ENCODE measurements at places on chromosomes 13 and 19. TPM values are rescaled to one million over a fixed set of nuclear protein-coding genes. Genes with fewer than 3 reads are reported as not detected.

CYP4F3 gene
- 1.7 TPM for total RNA-seq

DNA sequence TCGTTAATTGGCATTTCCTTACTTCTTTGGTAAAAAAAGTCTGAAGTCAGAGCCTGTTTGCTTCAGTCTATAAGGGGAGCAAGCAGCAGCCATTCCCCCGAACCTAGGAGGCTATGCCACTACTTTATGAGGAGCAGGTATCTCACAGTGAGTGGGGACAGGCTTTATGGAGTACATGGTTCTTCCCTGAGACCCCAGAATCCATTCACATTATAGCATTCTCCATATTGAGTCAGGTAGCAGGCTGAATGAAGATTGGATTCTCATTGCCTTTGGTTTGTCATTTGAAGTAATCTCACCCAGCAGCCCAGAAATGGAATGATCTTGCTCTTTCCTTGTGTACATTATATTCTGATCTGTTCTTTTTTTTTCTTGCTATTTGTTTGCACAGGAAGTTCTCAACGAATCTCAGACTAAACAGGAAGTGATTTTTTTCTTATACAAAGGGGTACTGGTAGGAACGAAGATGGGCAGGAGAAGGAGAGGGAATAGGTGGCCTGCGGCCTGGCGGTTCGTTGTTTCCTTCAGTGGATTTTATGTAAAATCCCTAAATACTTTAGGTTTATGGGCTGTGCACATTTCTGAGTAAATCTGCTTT is 74.4 kb downstream of the ARHGAP35 start:
- DNase-seq = no peak
- peaks cover 2% of the 10 kb centered on the region for H3K36me3 ChIP-seq
- peaks cover 30% of the 10 kb centered on the region for H3K4me1 ChIP-seq
- H3K27me3 ChIP-seq = no peaks in the 10 kb centered on the region
- peak overlapping the region; percentile 63 for H3K4me3 ChIP-seq

UNC13A gene
- 0.31 TPM for total RNA-seq

- peaks cover 4% of the 10 kb centered on the region for H3K36me3 ChIP-seq
- no peak for DNase-seq
- H3K4me3 ChIP-seq = peak overlapping the region; percentile 94
- H3K27ac ChIP-seq = peak overlapping the region; percentile 51
These were observed 1.5 kb downstream of the SBNO2 start for GRCh38 chr19:1172353-1173158.

GRCh38 chr13:114112826-114113322 is 19.5 kb downstream of the RASA3 start:
- H3K27ac ChIP-seq = peak overlapping the region; percentile 54
- H3K27me3 ChIP-seq = no peaks in the 10 kb centered on the region
- H3K4me1 ChIP-seq = peaks cover 57% of the 10 kb centered on the region
- no peaks in the 10 kb centered on the region for H3K36me3 ChIP-seq
- DNase-seq = no peak

DNA sequence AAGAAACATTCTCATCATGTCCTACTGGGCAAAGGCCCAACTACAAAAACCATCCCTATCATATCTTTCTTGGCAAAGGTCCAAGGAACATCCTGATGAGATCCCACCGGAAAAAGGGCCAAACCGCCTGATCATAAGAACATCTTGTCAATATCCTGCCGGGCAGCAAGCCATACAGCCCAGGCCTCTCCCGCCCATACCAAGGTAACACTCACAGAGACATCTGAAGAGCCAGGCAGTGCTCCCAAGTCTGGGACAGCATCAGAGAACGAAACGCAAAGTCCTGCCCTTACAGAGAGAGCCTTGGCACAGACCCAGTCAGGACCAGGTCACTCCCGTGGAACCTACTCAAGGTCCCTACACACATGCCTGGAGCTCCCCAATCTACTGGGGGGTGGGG is 18.5 kb upstream of the ZNF331 start:
- H3K4me1 ChIP-seq = peaks cover 35% of the 10 kb centered on the region
- DNase-seq = no peak
- no peaks in the 10 kb centered on the region for H3K27me3 ChIP-seq
- H3K36me3 ChIP-seq = peaks cover 16% of the 10 kb centered on the region

GRCh38 chr13:32300920-32301319 is 14.2 kb downstream of the ZAR1L start:
- no peak overlapping the region for H3K4me3 ChIP-seq
- no peak overlapping the region for H3K27ac ChIP-seq
- peak; percentile 32 for DNase-seq
- no peaks in the 10 kb centered on the region for H3K36me3 ChIP-seq
- H3K27me3 ChIP-seq = no peaks in the 10 kb centered on the region

LMTK3 gene
- 6.6 TPM for total RNA-seq

GRCh38 chr19:21460686-21461085 is 44.7 kb upstream of the ZNF429 start:
- no peak overlapping the region for H3K27ac ChIP-seq
- DNase-seq = no peak
- peaks cover 14% of the 10 kb centered on the region for H3K36me3 ChIP-seq

- peak overlapping the region; percentile 100 for H3K4me3 ChIP-seq
- DNase-seq = no peak
- H3K27me3 ChIP-seq = no peaks in the 10 kb centered on the region
These were observed 416 bp downstream of the BCKDHA start for GRCh38 chr19:41398050-41398418.

- H3K27me3 ChIP-seq = peaks cover 41% of the 10 kb centered on the region
- peaks cover 7% of the 10 kb centered on the region for H3K36me3 ChIP-seq
- H3K27ac ChIP-seq = no peak overlapping the region
- H3K4me1 ChIP-seq = peaks cover 87% of the 10 kb centered on the region
These were observed 3.8 kb downstream of the PDE4A start for GRCh38 chr19:10424011-10424637.

DNA sequence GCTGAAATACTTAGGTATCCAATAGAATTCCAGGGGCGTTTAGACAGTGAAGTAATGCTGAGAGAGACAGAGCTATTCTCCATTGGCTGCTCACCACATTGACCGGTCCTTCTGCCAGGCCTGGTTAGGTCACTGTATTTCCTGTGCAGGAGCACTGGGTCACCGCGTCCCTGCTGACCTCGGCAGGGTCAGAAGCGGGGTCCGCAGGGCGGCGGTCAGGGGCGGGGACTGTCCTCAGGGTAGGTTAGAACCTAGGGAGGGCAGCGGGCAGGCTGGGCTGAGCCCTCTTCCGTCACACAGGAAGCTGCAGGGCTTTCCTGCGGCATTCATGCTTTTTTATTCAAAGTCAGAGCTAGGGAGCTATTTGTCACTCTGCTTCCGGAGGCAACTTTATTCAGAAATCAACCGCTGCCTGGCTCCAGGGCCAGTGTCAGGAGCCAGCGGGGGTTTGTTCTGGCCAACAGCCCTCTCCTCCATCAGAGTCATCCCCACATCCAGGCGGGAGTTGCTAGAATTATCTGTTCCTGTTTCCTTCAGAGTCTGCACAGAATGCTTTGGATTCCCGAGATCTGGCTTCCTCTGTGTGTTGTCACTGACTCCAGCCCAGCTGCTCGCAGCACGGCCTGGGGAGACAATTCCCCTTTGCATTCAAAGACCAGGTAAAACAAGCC is 81.2 kb upstream of the WASF3 start:
- H3K36me3 ChIP-seq = no peaks in the 10 kb centered on the region
- H3K4me1 ChIP-seq = peaks cover 7% of the 10 kb centered on the region
- no peak overlapping the region for H3K27ac ChIP-seq
- peak; percentile 7 for DNase-seq
- H3K27me3 ChIP-seq = no peaks in the 10 kb centered on the region

DNA sequence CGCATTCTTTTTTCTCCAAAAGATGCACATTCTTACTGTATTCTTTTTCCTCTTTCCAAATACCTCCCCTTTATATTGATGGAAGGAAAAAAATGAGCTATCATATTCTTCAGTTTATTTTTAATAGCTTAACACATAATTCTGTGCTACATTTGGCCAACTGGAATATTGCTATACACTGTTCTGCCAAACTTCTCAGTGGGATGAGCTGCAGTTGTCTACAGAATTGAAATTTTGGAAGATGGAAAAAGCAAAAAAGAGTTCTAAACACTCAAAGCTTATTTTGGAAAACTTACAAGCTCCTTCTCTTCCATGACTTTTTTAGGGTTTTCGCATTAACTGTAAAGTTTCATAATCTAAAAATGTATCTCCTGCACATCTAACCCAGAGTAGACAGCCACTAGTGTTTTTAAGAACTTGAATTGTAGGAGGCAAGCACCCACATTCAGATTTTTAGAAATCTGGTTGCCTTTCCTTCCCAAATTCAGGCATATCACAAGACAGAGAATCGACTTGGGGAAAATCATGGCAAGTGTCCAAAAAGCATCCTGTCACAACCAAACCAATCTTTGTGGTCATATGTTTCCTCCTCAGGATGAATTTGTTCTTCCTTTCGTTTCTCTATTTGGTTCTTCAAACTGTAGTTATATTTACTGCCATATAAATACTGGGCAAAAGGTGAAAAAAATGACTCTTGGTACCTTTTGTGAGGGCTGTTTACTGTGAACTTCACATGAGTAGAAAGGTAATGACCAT is 111.4 kb upstream of the FRY start:
- DNase-seq = no peak
- no peaks in the 10 kb centered on the region for H3K27me3 ChIP-seq
- no peaks in the 10 kb centered on the region for H3K36me3 ChIP-seq

ZBTB45 gene
- 12.1 TPM for total RNA-seq

DNA sequence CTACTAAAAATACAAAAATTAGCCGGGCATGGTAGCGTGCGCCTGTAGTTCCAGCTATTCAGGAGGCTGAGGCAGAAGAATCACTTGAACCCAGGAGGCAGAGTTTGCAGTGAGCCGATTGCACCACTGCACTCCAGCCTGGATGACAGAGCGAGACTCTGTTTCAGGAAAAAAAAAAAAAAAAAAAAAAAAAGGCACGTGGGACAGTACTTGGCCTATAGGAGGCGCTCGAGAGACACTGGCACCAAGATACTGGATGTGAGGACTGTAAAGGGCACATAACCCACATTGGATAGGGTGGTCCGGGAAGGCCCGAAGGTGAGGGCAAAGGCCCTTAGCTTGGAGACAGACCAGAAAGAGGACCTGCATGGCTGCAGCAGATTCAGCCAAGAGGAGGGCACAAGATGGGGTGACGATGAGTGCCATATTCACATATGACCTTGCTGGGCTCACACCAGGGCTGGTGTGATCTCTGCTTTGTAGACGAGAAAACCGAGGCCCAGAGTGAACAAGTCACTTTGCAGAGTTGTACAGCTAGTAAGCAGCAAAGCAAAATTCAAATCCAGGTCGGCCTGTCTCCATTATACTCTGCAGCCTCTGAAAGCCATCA is 89.4 kb downstream of the DPF1 start:
- H3K4me3 ChIP-seq = no peak overlapping the region
- H3K27me3 ChIP-seq = no peaks in the 10 kb centered on the region
- DNase-seq = peak; percentile 46
- no peaks in the 10 kb centered on the region for H3K36me3 ChIP-seq
- H3K4me1 ChIP-seq = no peaks in the 10 kb centered on the region
- H3K27ac ChIP-seq = no peak overlapping the region

DNA sequence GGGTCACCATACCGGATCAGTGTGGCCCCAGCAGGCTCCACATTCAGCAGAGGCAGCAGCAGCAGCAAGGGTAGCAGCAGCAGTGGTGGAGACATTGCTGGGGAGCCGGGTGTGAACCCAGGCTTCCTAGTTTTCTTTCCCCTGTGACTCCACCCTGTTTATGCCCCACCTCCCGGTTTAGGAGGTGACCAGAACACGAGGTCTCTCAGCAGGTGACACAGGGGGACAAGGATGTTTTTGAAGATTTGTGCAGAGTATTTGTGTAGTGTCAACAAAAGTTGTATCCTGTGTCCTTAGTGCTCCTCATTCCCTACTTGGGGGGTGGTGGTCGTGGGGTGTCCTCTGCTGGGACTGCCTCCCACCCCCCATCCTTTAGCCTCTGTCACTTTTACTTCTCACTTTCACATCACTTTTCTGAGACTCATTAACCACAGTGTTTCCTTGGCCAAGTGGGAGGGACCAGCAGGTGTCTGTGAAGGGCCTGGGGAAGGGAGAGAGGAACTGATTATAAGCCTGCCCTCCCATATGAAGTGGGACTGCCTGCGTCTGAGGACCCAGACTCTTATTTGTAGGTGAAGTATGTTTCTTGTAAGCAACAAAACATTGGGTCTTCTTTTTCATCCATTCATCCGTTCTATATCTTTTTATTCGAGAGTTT is 15.6 kb upstream of the KCNC3 start:
- DNase-seq = no peak
- H3K27ac ChIP-seq = no peak overlapping the region
- peak overlapping the region; percentile 23 for H3K4me3 ChIP-seq
- no peaks in the 10 kb centered on the region for H3K27me3 ChIP-seq
- peaks cover 61% of the 10 kb centered on the region for H3K4me1 ChIP-seq

DNA sequence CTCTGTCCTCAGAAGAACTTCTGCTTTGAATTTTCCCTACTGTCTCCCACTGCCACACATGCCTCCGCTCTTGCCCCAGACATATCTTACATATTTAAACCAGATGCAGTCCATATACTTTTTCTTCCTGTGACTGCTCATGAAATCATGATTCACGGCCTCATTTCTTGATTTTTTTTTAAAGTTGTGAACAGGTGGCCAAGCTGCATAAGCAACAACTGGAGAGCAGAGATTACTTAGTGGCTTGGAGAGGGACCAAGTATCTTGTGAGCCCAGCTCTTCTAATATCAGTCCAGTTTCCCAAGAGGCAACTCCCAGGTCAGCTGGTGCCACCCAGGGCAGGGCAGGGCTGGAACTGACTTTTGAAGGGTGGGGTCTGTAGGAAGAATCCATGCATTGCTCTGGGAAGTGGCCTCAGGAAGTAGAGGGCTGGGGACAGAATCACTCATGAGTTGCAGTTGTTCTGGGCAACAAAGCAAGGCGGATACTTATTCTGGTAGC is 152.4 kb downstream of the LMO7 start:
- H3K4me3 ChIP-seq = no peak overlapping the region
- H3K27ac ChIP-seq = no peak overlapping the region
- no peaks in the 10 kb centered on the region for H3K36me3 ChIP-seq
- DNase-seq = no peak

GRCh38 chr19:19111136-19111835 is 27.0 kb downstream of the TMEM161A start:
- H3K4me1 ChIP-seq = no peaks in the 10 kb centered on the region
- H3K27me3 ChIP-seq = no peaks in the 10 kb centered on the region
- H3K27ac ChIP-seq = no peak overlapping the region

DNA sequence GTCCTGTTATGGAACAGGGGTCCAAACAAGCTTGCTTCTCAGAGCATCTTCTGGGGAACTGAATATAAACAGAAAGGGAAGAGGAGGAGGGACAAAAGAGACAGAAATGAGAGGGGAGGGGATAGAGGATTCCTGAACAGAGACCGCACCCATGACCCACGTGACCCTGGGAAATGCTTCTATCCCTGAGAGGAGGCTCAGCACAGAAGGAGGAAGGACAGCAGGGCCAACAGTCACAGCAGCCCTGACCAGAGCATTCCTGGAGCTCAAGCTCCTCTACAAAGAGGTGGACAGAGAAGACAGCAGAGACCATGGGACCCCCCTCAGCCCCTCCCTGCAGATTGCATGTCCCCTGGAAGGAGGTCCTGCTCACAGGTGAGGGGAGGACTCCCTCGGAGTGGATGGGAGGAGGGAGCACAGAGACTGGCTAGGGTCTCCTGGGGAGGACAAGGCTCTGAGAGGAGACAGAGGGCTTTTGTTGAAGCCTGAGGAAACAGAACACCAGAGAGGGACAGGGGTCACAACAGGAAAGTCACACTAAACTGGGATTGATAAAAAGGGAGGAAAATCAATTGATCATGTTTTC is at the start of gene CEACAM6:
Gene CEACAM6 (plus strand): TSS at position 203 of the 586 bp plus-strand sequence. CDS start 109 bp downstream, at position 312.
- H3K4me3 ChIP-seq = no peak within 1 kb of the TSS
- no peak for DNase-seq
- H3K36me3 ChIP-seq = no peaks in the 10 kb centered on the region
- no peak within 1 kb of the TSS for H3K27ac ChIP-seq
- peaks cover 5% of the 10 kb centered on the region for H3K4me1 ChIP-seq

All from activated T-cell treated with anti-CD3 and anti-CD28 coated beads, Interleukin-2, amount 50 U/mL, for 72 hours (primary cell).